ENCODE measurements at places on chromosomes 6 and 20.

DNA sequence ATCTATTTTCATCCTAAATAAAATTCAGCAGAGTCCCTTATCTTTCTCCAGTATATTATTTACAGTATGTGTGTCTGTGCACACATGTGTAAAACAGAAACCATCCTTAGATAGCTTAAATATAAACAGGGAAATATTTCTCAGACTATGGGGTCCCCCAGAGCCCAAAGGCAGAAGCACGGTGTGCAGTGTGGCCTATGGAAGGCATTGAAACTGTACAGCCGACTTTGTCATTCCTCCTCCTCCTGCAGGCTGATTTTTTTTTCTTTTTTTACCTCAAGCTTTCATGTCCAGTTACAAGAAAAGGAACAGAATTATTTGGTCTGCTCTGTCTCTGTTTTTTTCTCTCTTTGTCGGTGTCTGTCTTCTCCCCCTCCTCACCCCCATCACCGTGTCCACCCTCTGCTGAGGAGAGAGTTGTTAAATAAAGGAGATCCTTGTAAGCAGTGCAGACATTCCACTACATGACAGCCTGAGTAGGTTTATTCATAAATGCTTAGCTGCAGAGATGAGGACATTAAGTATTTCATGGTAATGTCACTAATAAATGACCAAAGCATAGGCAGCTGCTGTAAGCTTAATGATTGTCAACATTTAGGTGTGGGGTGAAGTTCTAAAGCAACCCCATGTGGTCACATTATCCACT is 31.8 kb upstream of the SLC35D3 start:
- DNase-seq = no peak

DNA sequence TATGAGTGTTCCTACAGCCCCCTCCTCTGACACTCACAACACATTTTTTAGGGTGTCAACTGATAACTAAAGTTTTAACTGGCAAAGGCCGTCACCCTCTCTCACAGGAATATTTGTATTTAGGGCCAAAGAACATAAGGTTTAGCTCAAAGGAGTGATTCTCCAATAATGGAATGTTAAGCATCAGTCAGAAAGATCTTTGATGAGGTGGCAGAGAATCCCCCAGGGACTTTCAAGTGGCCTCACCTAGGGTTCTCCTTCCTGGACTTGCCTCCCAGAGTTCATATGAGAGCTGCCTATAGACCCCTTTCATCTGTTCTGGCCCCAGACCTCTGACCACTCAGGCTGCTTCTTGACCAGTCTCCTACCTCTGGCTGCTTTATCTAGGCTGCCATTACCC is 7.4 kb upstream of the SCUBE3 start:
- no peak for DNase-seq

GRCh38 chr20:11234181-11234580 is 560.4 kb upstream of the JAG1 start:
- no peak for DNase-seq

DNA sequence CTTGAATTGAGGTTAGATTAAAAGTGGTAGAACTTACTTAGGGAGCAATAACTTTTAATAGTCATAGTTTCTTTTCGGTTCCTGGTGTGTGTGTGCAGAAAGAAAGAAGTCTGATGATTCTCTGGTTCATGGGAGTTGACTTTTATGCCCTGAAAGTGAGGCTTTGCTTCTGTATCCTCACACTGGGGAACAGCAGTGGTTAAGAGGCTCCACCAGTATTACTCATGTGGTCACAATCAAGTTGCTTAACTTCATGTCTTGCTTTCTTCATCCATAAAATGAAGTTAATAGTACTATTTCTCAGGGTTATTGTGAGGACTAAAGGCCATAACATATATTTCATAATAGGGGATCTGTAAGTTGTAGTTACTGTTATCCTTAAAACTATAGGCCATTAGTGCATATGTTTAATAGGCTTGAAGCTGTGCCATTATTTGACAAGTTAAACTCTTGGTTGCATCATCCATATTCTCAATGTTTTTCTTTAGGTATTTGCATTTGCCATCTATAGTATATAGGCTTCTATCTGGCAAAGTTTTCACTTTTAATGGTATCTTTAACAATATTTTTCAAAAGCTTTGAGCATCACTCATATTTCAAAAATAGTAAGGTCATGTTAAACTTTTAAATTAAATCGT is 262.4 kb downstream of the PLCB1 start:
- DNase-seq = no peak

DNA sequence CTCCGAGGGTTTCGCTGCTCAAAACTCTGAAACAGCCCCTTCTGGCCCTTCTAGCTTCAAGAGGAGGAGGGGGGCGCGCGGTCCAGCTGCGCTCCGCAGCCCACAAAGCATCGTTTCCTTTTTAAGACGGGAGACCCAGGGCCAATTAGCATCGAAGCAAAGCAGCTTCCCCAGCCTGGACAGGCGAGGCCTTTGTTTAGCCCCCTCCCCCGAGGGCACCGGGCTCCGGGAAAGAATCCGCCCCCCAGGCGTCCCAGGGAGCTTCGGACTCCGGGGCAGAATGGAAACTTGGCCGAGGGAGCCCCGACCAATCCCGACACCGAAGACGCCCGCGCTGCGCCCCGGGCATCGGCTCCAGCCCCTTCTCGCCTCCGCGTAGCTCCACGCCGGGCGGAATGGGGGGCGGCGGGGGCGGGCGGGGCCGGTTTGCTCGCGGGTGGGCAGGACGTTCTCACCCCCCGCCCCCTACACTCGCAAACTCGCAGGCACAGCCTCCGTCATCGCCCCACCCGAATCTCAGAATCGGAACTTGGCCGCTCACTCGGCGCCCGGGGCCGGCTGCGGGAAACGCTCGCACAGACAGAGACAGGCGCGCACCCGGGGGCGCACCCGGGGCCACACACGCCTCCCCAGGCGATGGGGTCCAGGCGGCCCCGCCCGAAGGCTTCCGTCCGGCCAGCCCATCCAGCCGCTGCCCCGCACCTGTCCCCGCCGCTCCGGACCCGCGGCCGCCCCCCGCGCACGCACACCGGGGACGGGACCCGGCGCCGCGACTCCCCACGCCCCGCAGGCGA is 628 bp downstream of the NKAIN4 start:
- DNase-seq = no peak

DNA sequence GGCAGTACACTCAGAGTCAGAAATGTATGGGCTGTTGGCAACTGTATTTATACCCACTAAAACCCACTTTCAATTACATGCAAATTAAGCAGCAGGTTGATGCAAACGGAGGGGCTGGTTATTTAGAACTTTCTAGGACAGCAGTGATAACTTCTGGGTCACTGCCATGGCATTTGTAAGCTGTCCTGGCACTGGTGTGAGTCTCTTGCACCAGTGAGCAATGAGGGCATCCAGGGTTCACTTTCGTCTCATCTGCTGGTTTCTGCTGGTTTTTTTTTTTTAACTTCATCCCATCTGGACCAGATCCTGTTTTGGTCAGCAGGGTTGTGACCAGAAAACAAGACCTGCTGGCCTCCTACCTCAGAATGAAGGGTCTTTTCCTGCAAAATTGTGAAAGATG is 49.2 kb downstream of the CDH26 start:
- DNase-seq = no peak

DNA sequence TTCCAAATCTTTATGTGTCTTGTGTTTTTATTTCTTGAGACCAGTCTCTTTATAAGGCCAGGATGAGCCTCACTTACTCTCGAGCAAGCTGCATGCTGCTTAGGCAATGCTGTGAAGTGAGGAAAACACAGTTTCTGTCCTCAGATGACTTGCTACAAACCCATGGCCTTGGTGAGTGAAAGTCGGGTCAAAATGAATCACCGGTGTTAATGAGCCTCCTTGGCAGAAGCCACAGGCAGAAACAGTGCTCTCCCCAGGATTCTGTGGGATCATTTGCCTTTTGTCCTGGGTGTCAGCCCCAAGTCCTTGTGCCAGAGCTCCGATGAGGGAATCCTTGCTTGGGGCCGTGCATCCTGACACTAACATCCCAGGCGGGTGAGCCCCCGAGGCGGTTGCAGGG is 482.5 kb downstream of the QKI start:
- no peak for DNase-seq

- peak; percentile 1 for DNase-seq
These were observed 31.7 kb upstream of the CST1 start for GRCh38 chr20:23782366-23782983.

GRCh38 chr6:47419621-47420020 is 58.0 kb upstream of the CD2AP start:
- DNase-seq = no peak

GRCh38 chr20:1291191-1291741 is 25.2 kb downstream of the SNPH start:
- no peak for DNase-seq

GRCh38 chr20:57482796-57483195 is 42.1 kb downstream of the CTCFL start:
- no peak for DNase-seq

GRCh38 chr6:114366899-114367298 is 24.1 kb upstream of the HS3ST5 start:
- no peak for DNase-seq

DNA sequence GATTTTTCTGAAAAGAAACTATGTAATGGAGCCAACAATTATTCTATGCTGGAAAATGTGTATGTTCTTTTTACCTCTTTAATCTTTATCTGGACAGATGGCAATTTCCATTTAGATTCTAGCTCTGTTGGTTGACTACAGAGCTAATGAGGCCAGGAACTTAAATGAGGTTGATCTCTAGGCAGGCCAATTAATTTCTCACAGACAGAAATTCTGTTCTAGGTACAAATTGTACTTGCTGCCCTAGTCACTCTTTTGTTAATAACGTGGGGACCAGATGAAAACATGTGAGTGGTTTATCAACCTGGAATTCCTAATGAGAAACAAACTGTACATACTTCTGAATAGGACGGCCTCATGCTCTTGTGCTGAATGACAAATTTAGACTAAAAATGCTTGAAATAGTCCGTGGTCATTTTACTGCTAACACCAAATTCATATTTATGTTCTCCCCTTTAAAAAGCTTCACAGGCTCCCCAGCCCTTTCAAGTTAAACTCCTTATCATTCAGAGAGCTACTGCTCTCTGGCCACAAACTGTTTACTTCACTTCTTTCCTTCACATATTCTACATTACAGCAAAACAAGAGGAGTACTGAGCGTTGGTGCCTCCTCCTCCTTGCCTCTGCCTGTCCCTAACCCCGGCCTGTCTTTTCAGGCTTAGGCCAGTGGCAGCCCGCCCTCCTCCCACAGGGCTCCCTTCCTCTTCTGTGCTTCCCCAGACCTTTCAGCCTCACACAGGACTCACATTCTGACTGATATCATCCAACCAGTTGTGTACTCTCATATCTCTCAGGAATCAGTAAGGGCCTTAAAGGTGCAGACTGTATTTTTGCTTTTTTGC is 41.4 kb downstream of the DTNBP1 start:
- DNase-seq = no peak

- DNase-seq = peak; percentile 28
These were observed 66.6 kb upstream of the CTNNBL1 start for GRCh38 chr20:37627060-37627766.

DNA sequence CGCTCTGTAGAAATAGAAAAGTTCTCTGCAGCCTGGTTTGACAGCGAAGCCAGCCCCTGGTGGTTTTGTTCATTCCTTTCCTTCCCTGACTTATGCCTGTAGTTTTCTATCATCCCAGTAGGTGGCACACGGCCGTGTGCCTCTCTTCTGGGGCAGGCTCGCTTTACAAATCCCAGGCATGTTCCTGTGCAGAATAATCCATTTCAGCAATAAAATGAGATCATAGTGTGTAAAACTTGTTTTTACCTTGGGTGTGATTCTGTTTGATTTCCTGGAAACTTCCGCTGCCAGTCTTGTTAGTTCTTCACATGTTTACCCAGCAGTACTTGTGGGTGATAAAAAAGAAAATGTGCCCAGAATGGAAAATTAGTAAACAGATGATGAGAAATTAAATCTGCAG is 7.4 kb upstream of the INSM1 start:
- DNase-seq = peak; percentile 58

GRCh38 chr6:142913036-142913510 is 31.9 kb downstream of the HIVEP2 start:
- DNase-seq = peak; percentile 32

DNA sequence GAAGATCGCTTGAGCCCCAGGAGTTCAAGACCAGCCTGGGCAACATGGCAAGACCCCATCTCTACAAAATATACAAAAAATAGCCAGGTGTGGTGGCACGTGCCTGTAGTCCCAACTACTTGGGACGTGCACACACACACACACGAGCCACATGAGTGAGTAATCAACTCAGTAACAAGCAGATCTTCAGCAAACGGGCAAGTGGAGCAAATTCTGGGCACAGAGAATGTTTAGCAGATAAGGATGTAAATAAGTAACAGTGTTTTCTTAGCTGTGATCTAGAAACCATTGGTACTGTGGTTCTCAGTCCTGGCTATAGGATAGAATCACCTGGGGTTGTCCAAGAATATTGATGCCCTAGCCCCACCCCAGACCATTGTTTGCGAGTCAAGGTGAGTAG is 6.1 kb downstream of the PAQR8 start:
- DNase-seq = no peak

- no peak for DNase-seq
These were observed 30.2 kb downstream of the PRR18 start for GRCh38 chr6:166277892-166278578.

DNA sequence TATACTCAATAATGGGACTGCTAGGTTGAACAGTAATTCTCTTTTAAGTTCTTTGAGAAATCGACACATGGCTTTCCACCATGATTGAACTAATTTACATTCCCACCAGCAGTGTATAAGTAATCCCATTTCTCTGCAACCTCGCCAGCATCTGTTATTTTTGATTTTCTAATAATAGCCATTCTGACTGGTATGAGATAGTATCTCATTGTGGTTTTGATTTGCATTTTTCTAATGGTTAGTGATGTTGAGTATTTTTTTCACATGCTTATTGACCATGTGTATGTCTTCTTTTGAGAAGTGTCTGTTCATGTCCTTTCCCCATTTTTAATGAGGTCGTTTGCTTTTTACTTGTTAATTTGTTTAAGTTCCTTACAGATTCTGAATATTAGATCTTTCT is 66.5 kb downstream of the STK4 start:
- DNase-seq = no peak

- DNase-seq = no peak
These were observed 5.6 kb upstream of the FAM50B start for GRCh38 chr6:3843379-3844096.

DNA sequence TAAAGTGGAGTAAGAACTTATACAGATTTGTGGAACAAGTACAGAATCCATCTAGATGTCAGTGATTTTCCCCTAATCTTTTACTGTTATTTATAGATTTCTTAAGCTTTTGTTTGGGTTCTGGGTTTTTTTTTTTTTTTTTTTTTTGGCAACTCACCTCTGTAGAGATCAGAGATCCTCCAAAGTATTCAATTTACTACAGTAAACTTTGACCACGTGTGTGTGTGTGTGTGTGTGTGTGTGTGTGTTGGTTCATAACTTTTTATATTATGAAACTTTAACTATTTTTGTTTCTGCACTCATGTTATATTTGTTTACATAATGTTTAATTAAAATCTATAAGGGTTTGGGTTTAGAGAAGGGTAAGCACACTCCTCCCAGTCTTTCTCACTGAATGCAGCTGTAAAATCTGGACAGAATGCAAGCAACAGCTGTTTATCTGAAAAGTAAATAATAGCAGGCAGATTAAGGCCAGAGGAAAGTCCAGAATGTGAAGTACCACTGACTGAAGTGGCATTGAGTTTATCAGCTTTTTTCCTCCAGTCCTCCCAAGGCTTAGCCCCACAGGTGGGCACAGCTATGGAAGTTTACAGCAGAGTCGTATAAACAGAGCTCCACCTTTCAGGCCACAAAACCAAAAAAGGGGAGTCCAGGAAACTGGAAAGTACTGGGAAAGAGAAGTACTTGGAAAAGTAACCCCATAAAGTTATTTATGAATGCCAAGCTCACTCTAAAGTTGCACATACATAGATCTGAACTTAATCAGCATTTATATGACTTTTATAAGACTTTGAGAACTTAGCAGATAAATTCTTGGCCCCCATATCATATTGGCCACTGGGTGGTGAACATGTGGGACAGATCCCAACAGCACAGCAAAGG is 43.0 kb upstream of the CD2AP start:
- no peak for DNase-seq

Measured in GM19239 (cell line).